ENCODE measurements at places on chromosomes 13 and 19. TPM values are rescaled to one million over a fixed set of nuclear protein-coding genes. Genes with fewer than 3 reads are reported as not detected.
A peak's percentile ranks its signal among the peaks of the same experiment; 100 is the strongest.

DLL3 gene
- total RNA-seq = 16.8 TPM

NANOS3 gene
- total RNA-seq = not detected

C1QTNF9B gene
- 0.10 TPM for total RNA-seq

SNRNP70 gene
- 125 TPM for total RNA-seq

DNA sequence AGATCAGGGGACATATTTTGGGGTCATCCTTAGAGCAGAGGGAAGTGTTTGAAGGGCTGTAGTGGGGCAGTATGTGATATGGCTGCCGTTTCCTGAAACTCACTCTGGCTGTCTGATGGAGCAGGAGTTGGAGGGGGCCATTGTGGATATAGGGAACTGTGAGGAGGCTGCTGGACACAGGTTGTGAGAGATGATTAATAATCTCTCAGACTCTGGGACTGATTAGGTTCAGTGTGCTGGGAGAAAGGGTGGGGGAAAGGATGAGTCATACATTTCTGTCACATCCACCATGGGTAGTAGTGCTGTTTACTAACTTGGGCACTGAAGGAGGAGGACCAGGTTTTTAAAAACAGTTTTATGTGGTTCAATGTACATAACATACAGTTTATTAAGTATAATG lies 4.8 kb downstream of the B3GLCT start:
- no peak overlapping the region for H3K4me3 ChIP-seq
- H3K27me3 ChIP-seq = no peaks in the 10 kb centered on the region
- H3K36me3 ChIP-seq = no peaks in the 10 kb centered on the region
- peaks cover 36% of the 10 kb centered on the region for H3K4me1 ChIP-seq
- H3K27ac ChIP-seq = no peak overlapping the region
- DNase-seq = no peak

DNA sequence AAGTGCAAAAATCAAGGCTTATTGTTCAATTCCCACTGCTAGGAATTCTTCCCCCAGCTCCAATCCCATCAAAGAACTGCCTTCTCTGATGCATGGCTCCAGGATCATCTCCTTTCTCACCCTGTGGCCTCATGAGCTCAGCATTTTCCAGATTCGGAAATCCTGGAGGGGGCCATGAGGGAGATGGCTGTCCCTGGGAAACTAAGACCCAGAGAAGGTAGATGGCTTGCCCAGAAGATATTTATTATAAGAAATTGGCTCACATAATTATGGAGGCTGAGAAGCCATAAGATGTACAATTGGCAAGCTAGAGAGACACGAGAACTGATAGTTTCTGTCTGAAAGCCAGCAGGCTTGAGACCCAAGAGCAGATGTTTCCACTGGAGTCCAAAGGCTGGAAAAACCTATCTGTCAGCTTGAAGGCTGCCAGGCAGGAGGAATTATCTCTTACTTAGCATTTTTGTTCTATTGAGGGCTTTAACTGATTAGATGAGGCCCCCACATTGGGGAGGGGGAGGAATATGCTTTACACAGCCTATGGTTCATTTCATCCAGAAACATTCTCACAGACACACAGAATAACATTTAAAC lies 58.6 kb downstream of the GADD45B start:
- no peaks in the 10 kb centered on the region for H3K4me1 ChIP-seq
- H3K36me3 ChIP-seq = peaks cover 1% of the 10 kb centered on the region
- H3K27me3 ChIP-seq = no peaks in the 10 kb centered on the region
- no peak for DNase-seq
- no peak overlapping the region for H3K4me3 ChIP-seq

- H3K27ac ChIP-seq = no peak overlapping the region
- H3K4me1 ChIP-seq = no peaks in the 10 kb centered on the region
- DNase-seq = no peak
- no peaks in the 10 kb centered on the region for H3K36me3 ChIP-seq
- H3K4me3 ChIP-seq = no peak overlapping the region
Observed at GRCh38 chr13:108283110-108283509, 13.6 kb downstream of the TNFSF13B start.

DNA sequence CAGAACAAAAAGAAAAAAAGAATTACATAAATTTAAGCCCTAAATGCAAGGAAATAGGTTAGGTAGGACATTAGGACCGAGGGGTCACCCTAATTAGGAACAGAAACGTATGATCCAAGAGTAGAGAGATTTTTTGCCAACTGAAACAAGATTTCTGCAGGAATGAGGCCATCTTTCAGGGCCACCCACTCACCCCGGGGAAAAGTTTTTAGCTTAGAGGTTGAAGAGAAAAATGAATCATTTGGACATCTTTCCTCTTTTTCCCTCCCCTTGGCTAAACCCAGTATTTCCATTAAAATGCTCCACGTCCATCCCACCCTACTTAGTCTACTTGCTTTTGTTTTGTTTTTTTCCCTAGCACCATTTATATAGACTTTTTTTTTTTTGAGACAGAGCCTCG lies 10.6 kb upstream of the PNMA8A start:
- no peaks in the 10 kb centered on the region for H3K27me3 ChIP-seq
- H3K4me3 ChIP-seq = no peak overlapping the region
- H3K27ac ChIP-seq = peak overlapping the region; percentile 94
- DNase-seq = no peak
- H3K36me3 ChIP-seq = no peaks in the 10 kb centered on the region

- DNase-seq = no peak
- no peak overlapping the region for H3K4me3 ChIP-seq
- H3K4me1 ChIP-seq = peaks cover 7% of the 10 kb centered on the region
- no peaks in the 10 kb centered on the region for H3K36me3 ChIP-seq
- H3K27ac ChIP-seq = peak overlapping the region; percentile 71
Observed at GRCh38 chr13:49367640-49368422, 76.0 kb downstream of the CAB39L start.

DNA sequence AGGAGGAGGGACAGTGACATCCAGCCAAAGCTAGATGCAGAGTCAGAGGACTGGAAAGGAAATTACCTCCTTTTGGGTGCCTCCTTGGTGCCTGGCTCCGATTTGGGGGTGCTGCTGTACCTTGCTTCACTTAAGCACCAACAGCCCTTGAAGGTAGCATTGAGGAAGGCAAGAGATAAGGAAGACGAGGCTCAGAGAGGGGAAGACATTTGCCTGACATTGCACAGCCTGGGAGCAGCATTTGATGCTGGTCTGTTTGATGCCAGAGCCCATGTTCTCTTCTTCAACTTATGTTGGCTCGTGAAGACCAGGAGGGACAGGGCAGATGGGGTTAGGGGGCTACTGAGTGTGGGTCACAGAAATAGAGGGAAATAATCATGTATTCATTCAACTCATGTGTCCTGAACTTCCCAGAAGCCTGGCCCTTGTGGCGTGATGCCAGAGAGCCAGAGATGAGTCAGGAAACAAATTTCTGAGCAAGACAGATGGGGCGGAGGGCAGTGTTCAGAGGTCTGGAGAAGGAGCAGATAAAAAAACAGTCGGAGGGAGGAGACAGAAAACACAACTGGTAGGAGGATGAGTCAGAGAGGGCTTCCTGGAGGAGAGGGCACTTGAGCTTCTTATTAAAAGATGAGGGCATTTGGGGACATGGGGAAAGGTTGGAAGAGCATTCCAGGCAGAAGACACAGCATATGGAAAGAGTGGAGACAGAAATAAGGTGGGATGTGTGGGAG lies 3.0 kb upstream of the C19orf81 start:
- H3K36me3 ChIP-seq = no peaks in the 10 kb centered on the region
- no peak for DNase-seq
- H3K27me3 ChIP-seq = no peaks in the 10 kb centered on the region

DNA sequence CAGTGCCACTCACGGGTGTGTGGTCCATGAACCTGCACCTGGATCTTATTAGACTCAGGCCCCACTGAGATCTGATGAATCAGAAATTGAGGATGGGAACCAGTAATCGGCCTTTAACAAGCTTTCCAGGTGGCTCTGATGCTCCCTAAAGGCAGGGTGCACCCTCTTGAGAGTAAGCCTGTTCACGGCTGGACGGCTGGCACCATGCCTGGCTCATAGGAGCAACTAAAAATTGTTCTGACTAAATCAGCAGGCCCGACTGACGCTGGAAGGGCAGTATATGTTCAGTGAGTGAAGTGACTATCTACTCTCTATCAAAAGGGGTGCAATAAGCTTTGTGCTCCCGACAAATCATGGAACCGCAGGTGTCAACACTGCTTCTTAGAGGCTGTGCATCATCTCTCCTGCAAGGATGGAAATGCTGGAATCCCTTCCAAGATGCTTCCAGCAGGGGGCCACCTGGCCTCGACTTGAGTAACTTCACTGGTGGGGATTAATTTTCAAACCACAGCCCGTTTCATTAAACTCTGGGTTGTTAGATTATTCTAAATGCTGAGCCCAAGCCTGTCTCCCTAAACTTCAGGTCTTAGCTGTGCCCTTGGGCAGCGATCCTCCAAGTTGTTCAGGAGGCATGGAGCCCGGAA lies 28.4 kb downstream of the TMTC4 start:
- no peaks in the 10 kb centered on the region for H3K27me3 ChIP-seq
- peaks cover 14% of the 10 kb centered on the region for H3K36me3 ChIP-seq
- H3K4me1 ChIP-seq = peaks cover 4% of the 10 kb centered on the region
- H3K27ac ChIP-seq = no peak overlapping the region
- H3K4me3 ChIP-seq = no peak overlapping the region
- DNase-seq = no peak

- H3K36me3 ChIP-seq = no peaks in the 10 kb centered on the region
- H3K27ac ChIP-seq = no peak overlapping the region
- H3K27me3 ChIP-seq = no peaks in the 10 kb centered on the region
- H3K4me3 ChIP-seq = no peak overlapping the region
- H3K4me1 ChIP-seq = no peaks in the 10 kb centered on the region
Observed at GRCh38 chr13:69579351-69579750, 528.3 kb upstream of the ATXN8OS start.

DNA sequence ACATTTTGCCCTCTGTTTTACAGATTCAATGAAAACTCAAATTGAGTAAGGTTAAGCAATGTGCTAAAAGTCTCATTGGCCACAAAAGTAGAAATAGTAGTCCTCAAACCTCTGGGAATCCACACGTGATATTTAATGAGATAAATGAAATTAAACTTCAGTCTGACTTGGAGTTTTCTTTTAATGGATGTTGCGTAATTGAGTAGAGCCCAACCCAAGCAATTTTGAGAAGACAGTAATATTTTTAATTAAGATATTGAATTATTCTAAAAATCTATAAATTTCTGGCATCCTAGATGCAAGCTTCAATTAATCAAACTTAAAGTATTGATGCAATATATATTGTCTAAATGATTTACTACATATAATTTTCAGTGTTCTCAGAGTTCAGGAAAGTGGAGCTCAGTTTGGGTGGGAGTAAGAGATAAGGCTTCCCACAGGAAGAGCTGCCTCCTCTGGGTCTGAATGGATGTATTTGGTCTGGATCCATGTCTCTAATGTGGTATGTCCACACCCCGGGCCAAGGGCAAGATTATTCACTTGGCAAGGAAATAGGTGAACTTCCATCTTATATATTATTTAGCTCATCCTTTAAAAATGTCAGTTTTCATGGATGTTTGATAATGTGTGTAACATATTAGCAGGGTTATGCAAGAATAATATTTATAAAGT lies 6.9 kb downstream of the MBNL2 start:
- no peaks in the 10 kb centered on the region for H3K36me3 ChIP-seq
- H3K27me3 ChIP-seq = no peaks in the 10 kb centered on the region
- H3K4me3 ChIP-seq = no peak overlapping the region
- peaks cover 11% of the 10 kb centered on the region for H3K4me1 ChIP-seq
- no peak overlapping the region for H3K27ac ChIP-seq

DNA sequence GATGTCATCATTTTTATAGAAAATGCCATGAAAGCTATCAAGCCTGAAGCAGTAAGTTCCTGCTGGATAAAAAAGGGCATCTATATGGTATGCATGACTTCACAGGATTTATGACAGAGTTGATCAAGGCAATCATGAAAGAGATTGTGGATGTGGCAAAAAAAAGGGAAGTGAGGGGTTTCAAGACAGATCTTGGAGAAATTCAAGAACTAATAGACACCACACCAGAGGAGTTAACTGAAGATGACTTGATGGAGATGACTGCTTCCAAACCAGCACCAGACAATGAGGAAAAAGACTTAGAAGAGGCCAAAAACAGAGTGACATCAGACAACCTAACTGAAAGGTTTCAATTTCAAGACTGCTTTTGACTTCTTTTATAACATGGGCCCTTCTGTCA lies 691.1 kb upstream of the SLC10A2 start:
- no peak overlapping the region for H3K27ac ChIP-seq
- H3K36me3 ChIP-seq = no peaks in the 10 kb centered on the region
- H3K4me3 ChIP-seq = no peak overlapping the region
- no peak for DNase-seq
- H3K27me3 ChIP-seq = no peaks in the 10 kb centered on the region

DNA sequence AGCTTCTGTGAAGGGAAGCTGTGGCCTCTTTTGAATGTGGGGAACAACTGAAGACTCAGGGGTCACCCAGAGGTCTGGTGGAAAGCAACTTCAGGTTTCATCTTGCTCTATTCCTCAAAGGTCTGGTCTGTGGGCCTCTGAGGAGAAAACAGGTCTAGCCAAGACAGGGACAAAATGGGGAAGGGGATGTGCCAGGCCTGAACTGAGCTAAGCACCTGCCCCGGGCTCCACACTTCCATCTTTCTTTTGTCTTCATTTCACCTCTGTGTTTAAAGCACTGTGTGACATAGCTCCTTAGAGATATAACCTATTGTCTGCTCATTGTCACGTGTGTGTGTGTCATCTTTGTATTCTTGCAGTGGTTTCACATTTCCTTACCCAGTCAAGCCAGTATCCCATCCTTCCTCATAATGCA lies 19.9 kb upstream of the GDF15 start:
- peaks cover 32% of the 10 kb centered on the region for H3K36me3 ChIP-seq
- H3K27ac ChIP-seq = peak overlapping the region; percentile 71
- no peaks in the 10 kb centered on the region for H3K27me3 ChIP-seq
- H3K4me1 ChIP-seq = peaks cover 16% of the 10 kb centered on the region
- no peak for DNase-seq

DNA sequence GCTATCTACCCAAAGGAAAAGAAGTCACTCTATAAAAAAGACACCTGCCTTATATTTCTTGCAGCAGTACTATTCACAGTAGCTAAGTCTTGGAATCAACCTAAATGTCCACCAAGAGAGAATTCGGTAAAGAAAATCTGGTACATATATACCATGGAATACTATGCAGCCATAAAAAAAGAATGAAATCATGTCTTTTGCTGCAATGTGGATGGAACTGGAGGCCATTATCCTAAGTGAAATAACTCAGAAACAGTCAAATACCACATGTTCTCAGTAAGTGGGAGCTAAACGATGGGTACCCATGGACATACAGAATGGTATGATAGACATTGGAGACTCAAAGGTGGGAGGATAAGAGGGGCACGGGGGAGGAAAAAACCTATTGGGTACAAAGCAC lies 82.5 kb upstream of the KCTD15 start:
- H3K27me3 ChIP-seq = no peaks in the 10 kb centered on the region
- no peak overlapping the region for H3K27ac ChIP-seq
- no peaks in the 10 kb centered on the region for H3K36me3 ChIP-seq
- H3K4me3 ChIP-seq = no peak overlapping the region
- peaks cover 3% of the 10 kb centered on the region for H3K4me1 ChIP-seq
